ENCODE measurements at places on chromosomes 11 and 22.

- no peak for DNase-seq
Measured at GRCh38 chr11:76678321-76678720, 7.8 kb upstream of the LRRC32 start.

DNA sequence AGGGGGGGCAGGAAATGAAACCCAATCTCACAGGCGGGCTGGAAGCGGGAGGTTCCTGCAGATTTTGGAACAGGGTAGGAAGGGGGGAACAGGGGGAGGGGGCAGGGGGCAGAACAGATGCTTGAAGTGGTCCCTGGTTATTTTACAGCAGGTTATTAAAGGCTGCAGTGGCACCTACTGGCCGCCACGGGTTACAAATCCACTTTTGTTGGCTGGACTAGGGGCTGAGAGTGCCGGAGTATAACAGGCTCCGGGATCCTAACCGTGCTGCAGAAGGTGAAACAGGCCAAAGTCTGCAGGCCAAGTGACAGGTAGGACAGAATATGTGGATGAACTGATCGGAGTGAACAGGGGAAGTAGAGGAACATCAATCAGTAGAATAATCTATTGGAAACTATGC is 2.5 kb downstream of the ROBO3 start:
- DNase-seq: peak; percentile 86

DNA sequence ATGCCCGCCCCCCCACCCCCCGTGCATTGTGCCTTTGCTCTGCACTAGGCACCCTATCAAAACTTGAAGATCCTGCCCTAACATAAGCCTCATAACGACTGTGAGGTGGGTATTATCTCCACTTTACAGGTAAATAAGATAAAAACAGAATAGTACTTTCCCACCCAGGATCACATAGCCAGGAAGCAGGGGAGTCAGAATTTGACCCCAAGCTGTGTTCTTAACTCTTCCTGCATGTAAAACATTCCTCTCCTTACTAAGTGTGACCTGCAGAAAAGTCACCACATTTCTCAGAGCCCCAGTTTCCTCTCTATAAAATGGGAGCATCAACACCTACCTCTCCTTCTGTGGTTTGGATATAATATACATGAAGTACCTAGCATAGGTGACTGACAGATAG is 18.2 kb upstream of the ANKK1 start:
- no peak for DNase-seq

- no peak for DNase-seq
Measured at GRCh38 chr11:121449626-121450025, 2.5 kb upstream of the SORL1 start.

GRCh38 chr11:63534895-63535461 is 1.6 kb upstream of the PLAAT4 start:
- DNase-seq: no peak

DNA sequence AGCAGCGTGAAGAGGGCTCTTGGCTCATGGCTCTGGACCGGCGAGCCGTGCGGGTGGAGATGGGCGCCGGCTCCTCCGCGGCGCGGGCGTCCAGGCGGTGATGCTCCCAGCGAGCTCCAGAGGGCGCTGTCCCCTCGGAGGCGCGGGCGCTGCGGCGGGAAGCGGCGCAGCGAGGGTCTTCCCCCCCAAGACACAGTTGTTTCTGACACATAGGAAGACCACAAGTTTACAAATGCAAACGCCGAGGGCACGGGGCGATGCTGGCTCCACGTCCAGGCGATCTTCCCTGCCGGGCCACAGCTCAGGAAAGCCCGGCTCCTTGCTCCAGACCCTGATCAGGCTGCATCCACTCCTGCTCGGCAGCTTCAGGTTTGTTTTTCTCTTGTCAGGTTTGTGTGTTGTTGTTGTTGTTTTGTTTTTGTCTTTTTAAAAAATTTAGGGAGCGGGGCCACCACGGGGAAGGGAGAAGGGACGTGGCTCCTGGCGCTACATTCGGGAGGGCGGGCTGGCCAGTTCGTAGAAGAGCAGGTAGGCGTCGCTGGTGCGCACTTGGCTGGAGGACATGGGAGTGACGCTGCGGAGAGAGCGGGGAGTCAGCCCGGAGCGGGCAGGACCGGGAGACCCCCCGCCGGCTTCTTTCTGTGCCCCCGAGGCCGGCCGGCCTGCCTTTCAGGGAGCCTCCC is 10.0 kb upstream of the MFRP start:
- no peak for DNase-seq

GRCh38 chr22:20131859-20132685 is 468 bp downstream of the ZDHHC8 start:
- no peak for DNase-seq

DNA sequence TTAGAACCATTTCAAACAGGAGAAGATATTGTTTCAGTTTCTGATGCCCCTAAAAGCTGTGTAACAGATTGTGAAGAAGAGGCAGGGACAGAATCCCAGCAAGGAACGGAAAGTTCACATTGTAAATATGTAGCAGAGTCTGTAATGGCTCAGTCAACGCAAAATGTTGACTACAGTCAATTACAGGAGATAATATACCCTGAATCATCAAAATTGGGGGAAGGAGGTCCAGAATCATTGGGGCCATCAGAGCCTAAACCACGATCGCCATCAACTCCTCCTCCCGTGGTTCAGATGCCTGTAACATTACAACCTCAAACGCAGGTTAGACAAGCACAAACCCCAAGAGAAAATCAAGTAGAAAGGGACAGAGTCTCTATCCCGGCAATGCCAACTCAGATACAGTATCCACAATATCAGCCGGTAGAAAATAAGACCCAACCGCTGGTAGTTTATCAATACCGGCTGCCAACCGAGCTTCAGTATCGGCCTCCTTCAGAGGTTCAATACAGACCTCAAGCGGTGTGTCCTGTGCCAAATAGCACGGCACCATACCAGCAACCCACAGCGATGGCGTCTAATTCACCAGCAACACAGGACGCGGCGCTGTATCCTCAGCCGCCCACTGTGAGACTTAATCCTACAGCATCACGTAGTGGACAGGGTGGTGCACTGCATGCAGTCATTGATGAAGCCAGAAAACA is 40.8 kb downstream of the IGLL1 start:
- DNase-seq: peak; percentile 96

DNA sequence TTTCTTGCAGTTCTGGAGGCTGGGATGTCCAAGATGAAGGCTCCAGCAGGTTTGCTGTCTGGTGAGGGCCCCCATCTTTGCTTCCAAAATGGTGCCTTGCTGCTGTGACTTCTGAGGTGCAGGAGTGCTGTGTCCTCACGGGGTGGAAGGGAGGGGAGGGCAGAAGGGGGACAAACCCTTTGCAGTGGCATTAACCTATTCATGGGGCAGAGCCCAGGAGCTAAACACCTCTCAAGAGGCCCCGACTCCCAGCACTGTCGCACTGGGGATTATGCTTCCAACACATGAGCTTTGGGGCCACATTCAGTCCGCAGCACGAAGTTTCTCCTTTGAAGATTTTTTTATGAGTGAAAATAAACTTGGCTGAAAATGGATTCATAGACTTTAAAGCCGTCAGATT is 25.5 kb upstream of the OSBPL5 start:
- DNase-seq: no peak

DNA sequence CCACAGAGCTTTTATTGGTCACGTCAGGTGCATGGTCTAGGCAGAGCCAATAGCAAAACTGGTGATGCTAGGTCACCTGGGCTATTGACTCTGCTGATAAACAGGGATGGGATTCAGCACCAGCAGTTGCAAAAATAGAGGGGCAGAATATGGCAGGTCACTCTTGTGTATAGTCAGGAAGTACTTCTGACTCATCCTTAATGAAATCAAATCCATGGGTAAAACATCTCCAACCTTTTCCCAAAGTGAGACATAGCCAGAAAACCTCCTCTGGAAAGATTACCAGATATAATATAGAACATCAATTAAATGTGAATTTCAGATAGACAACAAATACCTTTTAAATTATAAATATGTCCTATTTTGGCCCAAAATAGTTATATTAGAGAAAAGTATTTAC is 383.2 kb downstream of the METTL15 start:
- DNase-seq: no peak

- DNase-seq: no peak
Measured at GRCh38 chr11:72655896-72656464, 18.2 kb downstream of the PDE2A start.

GRCh38 chr11:40393511-40393910 is 1065.9 kb downstream of the LRRC4C start:
- DNase-seq: no peak

DNA sequence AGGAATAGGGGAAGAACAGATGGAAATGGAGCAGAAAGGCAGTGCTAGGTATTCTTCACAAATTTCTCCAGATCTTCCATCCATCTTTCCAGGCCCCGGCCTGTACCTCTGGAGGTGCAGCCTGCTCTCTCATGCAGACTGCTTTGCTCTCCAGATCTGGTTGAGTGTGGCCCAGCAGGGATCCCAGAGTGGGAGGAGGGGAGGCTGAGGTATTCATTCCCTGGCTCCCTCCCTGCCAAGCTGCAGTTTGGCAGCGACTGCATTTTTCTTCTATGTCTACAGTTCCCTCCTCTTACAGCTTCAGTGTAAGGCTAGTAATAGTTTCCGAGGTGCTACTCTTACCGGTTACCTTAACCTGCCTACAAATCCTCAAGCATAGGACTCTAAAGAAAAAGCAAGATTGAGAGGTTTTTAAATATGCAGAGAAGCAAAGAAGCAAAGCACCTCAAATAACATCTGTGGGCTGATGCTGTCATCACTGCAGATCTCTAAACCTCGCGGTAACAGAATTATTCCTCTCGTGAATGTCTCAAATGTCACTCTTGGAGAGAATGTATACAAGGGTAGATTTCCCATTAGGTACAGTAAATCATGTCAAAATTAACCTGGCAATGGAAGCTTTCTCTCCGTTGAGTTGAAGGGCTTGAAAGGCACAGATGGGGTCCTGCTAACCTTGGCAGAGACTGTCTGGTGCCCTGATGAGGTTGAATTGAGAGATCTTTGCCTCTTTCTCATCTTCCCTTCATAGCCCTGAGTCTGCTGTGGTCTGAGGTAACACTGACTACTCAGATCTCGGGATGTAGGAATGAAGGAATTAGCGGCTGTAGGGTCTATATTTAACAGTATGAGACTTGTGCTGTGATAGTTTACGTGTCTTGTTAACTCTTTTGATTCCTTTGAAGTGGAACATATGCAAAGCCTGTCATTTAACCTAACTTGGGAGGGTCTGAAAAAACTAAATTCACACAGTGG is 297.9 kb upstream of the C11orf87 start:
- DNase-seq: no peak

DNA sequence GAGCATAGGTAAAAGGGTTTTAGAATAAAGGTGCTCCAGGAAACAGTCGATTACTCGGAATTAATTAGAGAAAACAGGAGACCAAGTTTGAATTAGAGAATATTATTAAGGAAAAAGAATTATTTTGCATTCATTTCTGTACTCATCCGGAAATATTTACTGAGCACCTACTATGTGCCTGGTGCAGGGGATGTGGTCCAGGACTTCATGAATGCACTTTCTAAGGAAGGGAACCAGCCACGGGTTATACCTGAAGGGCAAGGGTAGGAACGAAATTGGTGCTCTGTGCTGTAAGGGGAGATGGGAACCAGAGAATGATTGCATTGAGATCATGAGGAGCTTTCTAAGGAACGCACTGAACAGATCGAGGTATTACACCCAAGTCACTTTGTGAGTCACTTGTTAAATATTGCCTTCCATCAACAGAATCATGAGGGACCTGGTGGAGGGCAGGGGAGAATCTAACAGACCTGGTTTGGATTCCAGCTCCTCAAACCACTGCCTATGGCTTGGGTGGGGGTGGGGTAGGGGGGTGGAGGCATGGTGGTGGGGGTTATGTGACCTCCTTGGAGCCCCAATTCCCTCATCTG is 40.9 kb downstream of the C11orf96 start:
- no peak for DNase-seq

- no peak for DNase-seq
Measured at GRCh38 chr11:5252192-5252918, 2.2 kb downstream of the HBG2 start.

DNA sequence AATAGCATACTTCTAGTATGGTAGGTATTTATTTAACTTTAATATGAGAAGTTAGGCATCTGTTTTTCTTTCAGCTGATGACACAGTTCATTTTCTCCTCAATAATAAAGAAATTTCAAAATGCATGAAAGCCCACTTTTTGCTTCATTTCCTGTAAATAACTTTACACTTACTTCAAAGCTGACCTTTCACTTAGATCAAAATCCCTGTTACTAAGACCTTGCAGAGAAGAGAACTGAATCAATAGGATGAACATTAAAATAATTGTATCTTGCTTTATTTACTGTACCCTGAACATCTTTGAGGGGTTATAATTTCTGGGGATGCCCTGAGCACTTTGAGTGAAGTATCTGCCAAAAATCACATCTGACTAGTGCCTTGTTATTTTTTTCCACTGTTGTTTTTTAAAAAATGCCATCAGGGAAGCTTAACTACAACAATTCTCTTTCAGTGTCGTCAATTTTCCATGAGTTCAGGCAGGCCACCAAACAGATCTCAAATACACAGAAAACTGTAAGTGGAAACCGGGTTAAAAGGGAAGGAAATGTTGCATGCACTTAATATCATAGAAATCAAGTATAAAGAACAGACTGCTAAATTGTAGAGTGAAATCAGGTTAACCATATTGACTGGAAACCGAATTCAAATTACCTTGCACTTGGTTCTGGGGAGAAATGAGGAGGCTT is 206.2 kb downstream of the MAML2 start:
- DNase-seq: no peak

- no peak for DNase-seq
Measured at GRCh38 chr22:35785181-35785923, 67.7 kb downstream of the APOL5 start.

DNA sequence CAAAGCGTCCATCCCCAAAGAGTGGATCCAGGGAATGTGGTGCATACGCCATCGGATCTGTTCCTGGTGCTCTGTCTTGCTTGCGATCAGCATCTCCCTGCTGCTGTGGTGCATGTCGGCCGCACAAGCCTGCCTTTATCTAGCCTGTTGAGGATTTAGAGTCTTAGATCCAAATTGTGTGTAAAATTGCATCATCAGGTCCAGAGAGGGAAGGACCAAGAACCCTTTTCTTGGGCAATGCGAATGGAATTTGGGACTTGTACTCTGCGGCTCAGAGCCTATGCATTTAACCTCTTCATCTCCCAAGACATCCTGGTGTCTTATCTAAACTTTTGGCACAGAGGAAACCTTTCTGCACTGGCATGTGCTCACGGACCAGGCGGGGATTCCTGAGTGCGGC is 1238.7 kb downstream of the TBC1D22A start:
- DNase-seq: no peak

- no peak for DNase-seq
Measured at GRCh38 chr11:76310832-76311595, 69.9 kb downstream of the THAP12 start.

DNA sequence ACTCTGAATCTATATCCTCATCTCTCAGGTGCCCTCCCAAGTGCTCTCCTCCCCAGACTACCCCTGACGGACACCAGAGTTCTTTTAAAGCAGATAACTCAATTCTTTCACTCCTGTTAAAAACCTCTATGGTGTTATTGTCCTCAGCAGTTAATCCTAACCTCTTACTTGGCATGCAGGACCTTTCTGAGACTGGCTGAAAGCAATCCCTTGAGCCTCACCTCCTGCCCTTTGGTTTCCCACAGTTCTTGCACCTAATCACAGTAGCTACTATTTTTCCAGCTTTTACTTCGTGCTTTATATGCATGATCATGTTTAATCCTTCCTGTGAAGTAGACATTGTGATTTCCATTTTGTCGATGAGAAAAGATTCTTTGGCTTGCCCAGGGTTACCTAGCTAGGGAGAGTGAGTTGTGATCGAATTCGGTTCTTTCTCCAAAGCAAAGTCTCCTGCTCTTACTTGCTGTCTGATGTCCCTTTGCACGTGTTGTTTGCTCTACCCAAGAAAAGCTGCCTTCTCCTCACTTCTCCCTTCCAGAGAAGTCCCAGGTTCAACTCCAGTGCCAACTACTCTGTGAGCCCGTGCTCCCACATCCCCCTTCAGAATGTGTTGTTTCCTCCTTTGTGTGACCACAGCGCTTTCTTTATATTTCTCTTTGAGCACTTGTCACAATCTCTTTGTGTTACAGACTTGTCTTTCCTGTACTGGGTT is 2.1 kb downstream of the UBE2L3 start:
- DNase-seq: no peak
